ENCODE measurements at places on chromosomes 3 and 15.

DNA sequence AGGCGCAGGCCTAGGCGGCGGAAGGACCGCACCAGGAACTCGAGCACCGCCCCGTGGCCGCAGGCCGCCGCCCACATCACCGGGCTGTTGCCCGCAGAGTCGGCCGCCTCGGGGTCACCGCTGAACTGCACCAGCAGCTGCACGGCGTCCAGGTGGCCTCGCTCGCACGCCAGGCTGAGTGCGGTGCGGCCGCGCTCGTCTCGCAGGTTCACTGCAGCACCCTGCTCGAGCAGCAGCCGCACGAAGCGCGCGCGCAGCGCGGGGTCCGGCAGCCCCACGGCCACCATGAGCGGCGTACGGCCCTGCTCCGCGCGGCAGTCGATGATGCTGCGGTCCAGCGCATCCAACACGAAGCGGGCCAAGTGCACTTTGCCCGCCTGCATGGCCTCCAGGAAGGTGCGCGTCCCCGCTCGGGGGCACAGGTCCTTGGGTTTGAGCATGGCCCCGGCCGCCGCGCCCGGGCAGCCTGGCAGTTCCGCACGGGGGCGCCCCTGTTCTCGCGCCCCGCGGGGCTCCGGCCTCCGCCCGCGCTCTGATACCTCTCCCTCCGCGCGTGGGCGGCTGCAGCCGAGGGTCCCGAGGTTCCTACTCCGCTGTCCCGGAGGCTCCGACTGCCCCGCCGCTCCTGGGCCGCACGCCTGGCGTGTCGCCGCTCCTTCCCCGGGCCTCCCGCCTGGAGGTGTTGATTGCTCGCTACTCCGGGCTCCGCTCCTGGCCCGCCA is 556 bp downstream of the ANKRD63 start:
- peak; percentile 84 for DNase-seq

- peak; percentile 98 for DNase-seq
These were observed 23.2 kb upstream of the TATDN2 start for GRCh38 chr3:10224794-10225665.

- DNase-seq = no peak
These were observed 765 bp upstream of the UBE2E2 start for GRCh38 chr3:23202203-23202920.

DNA sequence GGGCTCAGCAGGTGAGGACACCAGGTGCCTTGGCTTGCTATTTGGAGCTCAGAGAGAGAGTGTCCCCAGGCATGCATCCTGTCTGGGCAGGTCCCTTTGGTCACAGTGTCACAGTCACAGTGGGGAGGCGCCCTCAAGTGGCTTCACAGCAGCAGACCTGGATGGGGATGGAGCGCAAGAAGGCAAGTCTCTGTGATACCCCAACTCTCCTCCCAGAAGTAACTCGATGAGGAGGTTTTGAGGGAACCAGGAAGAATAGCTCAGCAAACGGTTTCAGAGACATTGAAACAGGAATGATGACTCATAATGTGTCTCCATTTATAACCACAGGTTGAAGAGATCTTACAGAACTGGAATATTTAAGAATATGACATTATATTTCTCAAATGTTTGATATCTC is 66.5 kb upstream of the SH3GL3 start:
- DNase-seq = peak; percentile 64

DNA sequence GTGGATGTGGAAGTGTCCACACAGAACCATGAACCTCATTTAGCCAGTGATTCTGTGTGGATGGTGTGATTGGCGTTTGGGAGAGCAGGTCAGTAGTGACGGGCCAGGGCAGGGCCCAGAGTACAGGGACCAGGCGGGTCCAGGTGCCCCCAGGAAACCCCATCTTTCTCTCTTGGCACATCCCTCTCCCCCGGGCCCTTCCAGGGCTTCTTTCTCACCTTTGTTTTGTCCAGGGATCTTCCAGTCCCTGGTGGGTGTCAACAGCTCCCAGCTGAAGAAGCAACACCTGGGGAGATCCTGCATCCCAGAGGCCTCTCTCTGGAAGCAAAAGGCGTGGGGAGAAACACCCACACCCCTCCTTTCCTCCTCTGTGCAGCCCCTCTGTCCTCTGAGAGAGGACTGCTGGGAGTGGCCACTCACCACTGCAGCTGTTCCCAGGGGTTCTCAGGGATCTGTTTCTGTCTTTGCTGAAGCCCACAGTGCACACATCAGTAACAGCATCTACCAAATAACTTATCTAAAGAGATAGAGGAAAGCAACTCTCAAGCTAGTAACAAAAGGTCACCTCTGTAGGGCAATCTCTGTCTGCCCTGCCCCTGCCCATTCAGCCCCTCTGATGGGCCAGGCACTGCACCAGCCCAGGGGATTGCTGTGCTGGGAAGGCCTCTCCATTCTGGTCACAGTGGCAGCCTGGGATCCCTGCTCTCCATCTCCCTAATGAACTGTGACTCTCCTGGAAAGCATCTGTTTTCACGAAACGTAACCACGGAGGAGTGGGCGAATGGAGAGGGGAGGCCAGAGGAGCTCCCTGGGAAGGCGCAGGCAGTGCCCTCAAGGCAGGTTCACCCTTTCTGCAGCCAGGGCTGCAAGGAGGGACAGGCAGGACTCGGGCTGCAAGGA is 98.3 kb upstream of the ALDH1A3 start:
- no peak for DNase-seq

- DNase-seq = no peak
These were observed 2.5 kb upstream of the NLGN1 start for GRCh38 chr3:173395073-173395411.

DNA sequence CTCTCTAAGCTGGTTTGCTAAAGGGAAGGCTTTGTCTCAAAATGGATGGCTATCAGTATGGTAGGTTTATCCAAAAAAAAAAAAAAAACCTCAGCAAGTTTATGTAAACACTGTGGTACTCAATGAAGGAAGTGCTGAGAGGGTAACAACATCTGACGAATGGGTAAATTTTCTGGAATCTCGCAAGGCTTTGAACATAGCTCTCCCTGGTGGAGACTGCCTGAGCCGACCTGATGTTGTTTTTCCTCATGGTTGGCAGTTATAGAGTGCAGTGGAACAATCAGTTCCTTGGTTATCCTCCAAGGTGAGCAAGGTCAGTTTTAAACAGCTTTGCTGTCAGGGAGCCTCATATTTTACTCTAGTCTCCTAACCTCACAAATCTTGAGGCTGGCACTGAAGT is 94.6 kb downstream of the ZPLD1 start:
- peak; percentile 26 for DNase-seq

DNA sequence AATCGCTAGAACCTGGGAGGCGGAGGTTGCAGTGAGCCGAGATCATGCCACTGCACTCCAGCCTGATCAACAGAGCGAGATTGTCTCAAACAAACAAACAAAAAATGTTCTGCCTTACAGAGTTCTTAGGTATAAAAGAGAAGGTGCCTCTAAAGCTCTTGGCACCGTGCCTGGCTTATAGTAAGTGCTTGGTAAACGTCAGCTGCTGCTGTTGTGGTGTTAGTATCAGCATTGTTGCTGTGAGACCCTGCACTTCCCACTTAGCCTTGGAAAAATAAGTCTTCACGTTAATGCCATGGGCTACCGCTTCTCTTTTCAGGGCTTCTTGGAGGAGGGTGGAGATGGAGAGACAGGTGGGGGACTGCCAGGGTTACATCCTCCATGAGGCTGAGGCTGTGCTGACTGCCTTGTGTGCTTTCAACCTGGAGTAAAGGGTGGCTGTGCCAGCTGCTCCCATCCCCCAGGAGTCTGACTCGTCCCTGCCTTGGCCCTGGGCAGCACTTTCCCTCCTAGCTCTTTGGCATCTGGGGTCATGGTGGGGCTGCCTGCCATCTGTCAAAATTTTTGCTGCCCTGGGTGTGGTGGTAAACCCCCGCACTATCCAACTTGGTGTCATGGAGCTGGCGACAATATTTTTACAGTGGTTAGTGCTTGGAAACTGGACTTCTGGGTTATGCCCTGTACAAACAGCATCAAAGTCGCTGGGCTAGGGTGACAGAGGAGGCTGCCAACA is 17.8 kb downstream of the FLNB start:
- no peak for DNase-seq

DNA sequence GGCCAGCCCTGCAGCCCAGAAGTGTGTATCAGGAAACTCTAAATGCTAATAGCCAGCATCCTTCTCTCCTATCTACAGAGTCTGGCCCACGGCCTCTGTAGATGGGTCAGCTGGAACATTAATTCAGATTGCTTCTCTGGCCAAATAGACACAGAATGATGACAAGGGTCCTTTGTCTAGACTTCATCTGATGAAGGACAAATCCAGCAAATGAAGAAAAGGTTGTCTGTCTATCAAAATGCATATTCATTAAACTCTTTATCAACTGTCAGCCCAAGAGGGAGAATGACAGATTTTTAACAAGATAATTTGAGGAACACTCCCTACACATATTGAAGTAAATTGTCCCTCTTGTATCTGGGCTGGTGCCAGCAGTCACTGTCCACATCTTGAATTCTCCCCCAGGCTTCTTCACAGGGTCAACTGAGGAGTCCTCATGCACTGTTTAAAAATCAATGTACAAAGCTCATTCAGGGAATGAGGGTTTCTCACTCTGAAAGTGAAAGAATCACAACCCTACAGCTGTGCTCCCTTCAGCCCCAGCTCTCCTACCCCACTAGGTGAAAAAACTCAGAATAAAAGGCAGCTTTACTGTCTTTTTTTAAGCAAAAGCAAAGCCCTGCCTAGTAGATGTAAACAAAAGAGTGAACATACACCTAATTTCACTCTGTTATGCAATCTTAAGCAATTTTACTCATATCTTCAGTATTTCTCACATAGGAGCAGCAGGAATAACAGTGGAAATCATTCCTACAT is 507.7 kb downstream of the IGSF11 start:
- DNase-seq = no peak

- no peak for DNase-seq
These were observed 5.2 kb downstream of the TPRA1 start for GRCh38 chr3:127585163-127585812.

DNA sequence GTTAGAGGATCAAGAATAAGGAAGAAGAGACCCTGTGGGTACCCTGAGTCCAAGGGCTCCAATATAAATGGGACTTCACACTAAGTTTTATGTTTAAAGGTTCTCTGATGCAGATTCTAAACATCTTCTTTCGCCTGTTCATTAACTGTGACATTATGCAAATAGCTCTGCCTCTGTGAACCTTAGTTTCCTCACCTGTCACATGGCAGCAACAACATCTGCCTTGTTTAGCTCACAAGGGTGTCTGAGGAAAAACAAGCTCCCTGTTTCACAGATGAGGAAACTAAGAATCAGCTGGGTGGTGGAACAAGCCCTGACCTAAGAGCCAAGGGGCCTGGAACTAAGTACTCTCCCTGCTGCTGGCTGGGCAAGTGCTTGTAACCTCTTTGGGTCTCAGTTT is 40.8 kb downstream of the GOLGA6L1 start:
- no peak for DNase-seq

- DNase-seq = no peak
These were observed at the start of gene GPR171 for GRCh38 chr3:151203051-151203420. GPR171 (minus strand) TSS chr3:151203216; CDS start chr3:151199386, 3,830 bp downstream.

DNA sequence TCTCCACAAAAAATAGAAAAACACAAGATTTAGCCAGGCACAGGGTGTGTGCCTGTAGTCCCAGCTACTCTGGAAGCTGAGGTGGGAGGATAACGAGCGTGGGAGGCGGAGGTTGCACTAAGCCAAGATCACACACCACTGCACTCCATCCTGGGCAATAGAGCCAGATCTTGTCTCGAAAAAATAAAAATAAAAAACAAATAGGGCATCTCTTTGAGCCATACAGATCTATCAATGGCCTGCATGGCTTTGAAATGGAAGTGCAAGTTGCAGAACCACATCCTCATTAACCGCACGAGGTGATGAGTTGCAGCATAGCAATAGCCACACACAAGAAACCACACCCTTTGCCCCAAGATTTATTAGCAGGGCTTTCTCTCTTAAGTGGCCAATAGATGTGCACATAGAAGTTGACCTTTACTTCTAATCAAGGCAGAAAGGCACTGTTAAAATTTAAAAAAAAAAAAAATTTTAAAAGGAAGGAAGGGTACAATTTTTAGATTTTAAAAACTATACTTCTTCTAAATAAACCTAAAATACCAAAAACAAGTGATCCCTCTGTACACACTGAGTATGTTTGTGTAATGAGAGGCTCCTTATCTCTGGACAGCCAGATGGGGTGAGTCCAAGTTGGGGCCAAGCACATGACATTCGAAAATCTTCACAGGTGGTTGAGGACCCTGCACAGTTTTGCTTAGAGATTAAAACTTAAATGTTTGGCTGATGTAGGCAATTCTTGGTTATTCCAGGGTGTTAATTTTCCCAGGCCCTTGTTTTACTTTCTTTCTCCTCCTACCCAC is 53.4 kb downstream of the FILIP1L start:
- DNase-seq = no peak

DNA sequence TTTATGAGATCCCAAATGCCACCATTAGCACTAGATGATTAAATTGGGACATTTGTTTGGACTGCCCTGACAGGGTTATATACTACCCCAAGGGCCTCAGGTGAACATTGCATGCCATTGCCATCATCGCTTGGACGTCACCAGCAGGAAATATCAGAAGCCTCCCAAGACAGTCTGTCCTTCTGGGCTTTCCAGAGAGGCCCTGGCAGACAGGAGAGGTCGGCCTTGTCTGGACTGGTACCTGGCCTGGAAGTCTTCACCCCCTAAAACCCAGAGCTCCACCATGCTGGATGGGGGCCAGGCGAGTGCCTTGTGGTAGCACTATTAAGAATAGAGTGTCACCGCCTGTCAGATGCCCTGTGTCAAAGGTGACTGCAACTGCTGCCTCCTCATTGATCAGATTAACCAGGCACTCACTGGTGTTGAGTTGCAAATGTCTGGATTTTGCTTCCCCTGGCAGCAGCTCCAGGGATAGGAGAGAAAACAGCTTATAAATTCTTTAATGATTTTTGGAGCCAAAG is 324.1 kb upstream of the RASGRP1 start:
- DNase-seq = no peak

DNA sequence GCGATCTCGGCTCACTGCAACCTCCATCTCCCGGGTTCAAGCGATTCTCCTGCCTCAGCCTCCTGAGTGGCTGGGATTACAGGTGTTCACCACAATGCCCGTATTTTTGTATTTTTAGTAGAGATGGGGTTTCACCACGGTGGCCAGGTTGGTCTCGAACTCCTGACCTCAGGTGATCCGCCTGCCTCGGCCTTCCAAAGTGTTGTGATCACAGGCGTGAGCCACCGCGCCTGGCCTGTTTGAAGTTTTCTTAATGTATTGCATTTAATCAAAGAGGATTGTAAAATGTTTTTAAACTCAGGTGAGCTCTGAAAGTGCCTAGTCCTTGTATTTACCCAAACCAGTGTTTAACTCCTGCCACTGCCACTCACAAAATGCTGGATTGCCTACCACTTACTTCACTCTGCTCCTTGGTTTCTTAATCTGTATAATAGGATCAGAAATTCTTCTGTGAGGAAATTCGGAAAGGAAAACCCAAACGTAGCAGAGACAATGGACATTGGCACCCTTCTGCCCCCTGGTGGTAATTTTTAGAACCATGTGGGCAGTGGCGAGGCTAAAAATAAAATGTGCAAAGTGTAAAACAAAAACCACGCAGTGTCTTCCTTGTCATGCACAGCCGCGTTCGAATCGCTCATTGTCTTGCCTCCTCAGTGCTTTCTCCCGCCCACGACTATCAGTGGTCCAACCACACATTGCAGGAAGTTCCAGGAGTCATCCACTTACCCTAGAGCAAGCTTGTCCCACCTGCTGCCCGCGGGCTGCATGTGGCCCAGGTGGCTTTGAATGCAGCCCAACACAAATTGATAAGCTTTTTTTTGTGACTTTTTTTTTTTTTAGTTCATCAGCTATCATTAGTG is 27.3 kb downstream of the CEP19 start:
- DNase-seq = peak; percentile 68

All from HuH-7 (cell line).